ENCODE measurements at places on chromosomes 5 and 9. TPM values are rescaled to one million over a fixed set of nuclear protein-coding genes. Genes with fewer than 3 reads are reported as not detected.

GRCh38 chr5:123444016-123444415, 20.8 kb upstream of the CEP120 start:
- DNase-seq: no peak

DNA sequence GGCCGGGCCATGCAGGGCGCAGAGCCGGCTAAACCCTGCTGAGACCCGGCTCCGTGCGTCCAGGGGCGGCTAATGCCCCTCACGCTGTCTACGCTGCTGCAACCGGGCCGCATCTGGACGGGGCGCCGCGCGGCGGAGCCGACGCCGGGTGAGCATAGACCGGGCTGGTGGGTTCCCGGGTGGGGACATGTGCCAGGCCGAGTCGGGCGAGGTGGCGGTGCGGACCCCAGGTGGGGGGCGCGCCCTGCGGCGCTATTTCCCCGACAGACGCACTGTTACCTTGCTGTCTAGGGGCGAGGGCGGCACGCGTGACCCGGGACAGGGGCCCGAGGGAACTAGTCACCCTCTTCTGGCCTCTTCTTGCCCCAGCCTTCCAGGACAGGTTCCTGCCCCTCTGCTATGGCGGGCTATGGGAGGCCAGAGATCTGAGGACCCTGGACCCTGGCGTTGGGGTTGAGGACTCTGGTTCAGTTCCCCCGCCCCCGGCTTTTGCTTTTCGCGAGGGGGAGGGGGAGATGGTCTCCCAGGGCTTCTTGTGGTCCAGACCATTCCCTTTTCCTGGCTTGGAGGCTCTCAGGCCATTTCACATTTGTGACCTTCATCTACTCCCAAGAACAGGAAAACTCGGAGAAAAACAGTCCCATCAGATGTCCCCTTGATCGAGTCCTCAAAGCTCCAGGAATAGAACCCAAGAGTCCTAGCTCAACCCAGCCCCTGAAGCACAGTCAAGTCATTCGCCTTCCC, 536 bp downstream of the SLC27A4 start:
- DNase-seq: no peak

DNA sequence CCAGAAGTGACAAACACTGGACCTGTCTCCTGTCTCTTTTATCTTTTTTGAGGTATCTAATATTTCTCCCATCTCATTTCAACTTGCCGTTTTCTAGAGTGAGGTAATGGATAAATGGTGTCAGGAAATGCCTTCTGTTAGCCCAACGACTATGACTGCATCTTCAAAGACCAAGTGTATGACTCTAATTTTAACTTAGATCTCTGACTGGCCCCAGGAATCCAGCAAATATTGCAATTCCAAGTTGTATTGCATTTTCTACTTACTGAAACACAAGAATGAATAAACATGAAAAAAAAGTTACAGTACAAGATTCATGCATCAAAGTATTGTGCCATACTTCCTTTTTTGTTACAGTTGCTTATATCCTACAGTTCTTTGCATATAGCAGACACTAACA, 26.3 kb downstream of the SLC28A3 start:
- no peak for DNase-seq

- no peak for DNase-seq
These were observed 37.3 kb downstream of the SLIT3 start for GRCh38 chr5:169263591-169263990.

GRCh38 chr5:2112173-2113025, 229.7 kb upstream of the IRX4 start:
- DNase-seq: no peak

GRCh38 chr5:103346162-103346748, 87.7 kb downstream of the MACIR start:
- DNase-seq: no peak

DNA sequence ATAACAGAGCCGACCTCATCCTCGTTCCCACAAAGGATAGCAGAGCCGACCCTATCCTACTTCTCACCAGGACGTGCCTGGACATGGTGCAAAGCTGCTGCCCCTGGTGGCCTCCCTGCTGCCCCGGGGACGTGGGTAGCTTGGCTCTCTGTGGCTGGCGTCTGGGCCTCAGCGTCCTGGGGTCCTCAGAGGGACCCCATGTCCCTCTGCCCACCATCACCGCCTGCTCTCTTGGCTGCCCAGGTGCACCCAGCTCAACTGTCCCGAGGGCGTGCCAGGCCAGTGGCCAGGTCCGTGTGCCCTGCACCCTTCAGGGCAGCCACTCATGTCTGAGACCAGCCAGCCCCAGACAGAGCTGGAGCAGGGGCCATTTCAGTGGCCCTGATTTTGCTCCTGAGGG, 8.5 kb downstream of the NKD2 start:
- DNase-seq: no peak

DNA sequence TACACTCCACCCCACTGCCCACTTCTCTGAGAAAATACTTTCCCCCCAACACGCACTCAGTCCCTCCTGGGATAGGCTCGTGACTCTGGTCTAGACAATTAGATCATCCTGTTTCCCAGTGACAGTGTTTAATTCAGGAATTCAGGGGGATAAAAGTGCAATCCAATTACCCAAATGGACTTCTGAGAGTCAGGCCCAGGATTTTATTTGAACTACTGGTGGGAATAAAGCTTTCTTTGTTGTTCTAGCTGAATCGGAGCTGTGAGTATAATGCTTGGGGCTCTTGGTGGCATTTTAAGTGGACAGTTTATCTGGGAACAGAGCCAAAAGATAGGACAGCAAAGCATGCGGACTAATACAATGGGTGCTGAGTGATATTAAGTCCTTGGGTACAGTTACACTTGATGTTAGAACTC, 683.3 kb downstream of the MAT2B start:
- DNase-seq: no peak

DNA sequence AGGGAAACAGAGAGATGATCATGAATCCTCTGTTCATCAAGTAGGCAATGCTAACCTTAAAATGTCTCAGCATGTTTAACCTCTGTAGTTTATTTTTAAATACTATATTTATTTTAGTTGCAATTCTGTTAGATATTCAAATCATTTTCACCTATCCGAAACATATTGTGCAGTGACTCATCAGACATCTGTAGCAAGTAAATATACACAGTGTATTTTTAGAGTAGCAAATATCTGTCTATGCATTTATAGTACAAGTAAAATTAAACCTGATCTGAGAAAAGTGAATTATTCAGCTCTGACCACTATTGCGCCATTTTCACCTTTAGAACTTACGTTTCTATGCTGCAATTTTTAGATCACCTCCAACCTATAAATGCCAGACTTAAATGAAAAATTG, 24.3 kb upstream of the TUSC1 start:
- no peak for DNase-seq

The RAI14 gene
- not detected for total RNA-seq

The TTLL11 gene
- 2.6 TPM for total RNA-seq

The ADAMTSL2 gene
- total RNA-seq: not detected
